ENCODE measurements at places on chromosomes 2 and 18.
A peak's percentile ranks its signal among the peaks of the same experiment; 100 is the strongest.

DNA sequence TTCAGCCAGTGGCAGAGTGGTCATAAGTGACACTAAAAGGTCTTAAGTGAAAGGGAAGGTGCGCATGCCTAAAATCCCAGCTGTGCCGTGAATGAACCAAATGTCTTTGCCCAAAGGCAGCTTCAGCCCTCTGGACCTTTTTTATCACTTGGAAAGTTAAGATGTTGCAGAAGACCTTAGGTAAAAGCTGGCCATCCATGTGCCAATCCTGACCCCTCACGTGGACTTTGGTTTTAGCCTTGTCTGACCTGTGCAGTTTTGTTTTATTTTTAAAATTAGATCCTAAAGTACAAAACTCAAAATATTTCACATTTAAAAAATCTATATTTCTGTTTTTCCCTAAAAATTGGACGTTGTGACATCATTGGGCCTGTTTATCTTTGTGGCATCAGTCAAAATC, 429.5 kb downstream of the STK39 start:
- no peak for DNase-seq

DNA sequence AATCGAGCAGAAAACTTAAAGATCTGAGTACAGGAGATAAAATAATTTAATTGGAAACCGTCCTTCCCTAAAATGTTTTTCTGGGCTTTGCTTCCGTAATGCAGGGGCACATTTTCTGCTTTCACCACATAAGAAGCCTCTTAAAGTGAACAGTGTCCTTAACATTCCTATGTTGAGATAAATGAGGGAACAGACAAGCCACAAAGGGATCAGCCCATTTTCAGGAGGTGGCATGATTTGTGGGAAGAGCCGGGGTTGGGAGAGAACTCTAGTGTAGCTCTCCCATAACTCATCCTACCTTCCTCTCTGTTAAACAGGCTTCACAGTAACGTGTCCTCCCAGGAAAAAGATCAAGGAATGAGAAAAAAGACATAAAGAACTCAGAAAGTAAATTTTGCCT, 56.9 kb upstream of the ACVR1C start:
- DNase-seq = no peak

GRCh38 chr2:17594533-17595401, 54.3 kb downstream of the VSNL1 start:
- DNase-seq = no peak

DNA sequence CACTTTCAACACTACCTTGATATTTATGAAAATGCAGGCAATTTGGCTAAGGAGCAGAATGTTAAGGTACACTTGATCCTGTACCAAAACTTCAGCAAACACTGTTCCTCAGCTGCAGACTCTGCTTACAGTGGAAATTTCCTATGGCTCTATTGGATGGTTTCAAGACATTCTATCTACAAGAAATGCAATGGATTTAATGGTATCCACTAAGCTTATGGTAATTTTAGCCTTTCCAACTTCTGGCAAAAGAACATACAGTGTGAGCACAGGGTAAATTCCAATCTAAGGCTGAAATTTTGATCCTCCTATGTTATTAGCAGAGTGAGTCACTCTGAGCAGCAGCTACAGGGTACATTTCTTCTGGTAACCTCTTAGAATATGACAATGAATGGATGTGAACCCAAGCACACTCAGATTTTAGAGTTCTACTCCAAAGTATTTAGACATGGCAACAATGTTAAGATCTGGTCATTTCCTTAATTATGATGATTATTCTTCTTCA, 361.8 kb upstream of the PIK3C3 start:
- no peak for DNase-seq

DNA sequence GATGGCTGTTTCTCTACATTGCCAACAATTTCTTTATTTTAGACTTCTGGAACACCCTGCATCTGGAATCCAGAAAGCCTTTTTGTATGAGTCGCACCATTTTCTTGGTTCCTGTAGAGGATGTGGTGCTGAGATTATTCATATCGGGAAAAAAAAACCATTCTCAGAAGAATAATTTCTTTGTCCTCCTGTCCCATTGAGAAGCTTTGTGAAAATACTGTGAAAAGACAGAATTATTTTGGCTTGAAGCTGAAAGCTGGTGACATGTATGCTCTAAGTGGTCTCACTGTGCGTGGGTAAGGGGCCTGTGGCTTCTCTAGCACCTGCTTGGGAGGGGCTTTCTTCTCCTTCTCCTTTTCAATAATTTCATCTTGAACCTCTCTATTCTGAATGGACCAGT, 138.4 kb downstream of the FAM210A start:
- no peak for DNase-seq

DNA sequence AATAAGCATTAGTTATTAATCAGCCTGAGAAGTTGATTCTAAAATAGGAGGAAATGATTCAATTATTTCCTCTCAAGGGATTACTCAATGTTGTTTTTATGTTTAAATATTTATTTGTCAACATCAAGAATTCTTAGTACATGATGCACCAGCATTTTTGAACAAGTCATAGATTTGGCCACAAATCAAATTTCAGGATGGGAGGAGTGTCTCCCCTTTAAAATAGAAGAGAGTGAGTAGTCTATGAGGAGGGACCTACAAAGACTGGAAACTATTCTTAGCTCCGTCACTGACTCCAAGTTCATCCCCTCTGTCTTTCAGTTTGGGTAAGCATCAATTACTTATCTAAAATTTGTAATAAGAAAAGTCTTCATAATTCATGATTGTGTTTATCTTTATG, 18.6 kb upstream of the IL18R1 start:
- DNase-seq = no peak

- peak; percentile 49 for DNase-seq
Observed at GRCh38 chr2:109162999-109163398, 34.0 kb downstream of the SH3RF3 start.

DNA sequence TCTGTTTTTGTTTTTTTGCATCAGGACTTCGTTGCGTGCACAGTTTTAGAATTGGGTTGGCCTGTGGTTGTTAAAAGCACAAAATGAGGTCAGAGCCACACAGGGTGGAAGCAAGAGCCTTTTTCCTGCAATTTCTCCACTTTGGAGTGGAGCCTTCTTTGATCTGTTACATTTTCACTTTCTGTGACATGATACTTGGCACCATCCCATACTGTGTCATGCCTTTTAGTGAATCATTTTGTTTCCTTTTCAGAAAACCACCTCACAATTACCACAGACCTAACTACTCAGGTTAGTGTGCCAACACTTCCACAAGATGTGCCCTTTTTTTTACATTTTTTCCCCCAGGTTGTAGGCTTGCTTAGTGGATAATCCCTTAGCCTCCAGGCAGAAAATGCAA, 32.5 kb downstream of the MERTK start:
- DNase-seq = no peak

- peak; percentile 10 for DNase-seq
Observed at GRCh38 chr2:128024816-128025215, 3.0 kb downstream of the SAP130 start.

DNA sequence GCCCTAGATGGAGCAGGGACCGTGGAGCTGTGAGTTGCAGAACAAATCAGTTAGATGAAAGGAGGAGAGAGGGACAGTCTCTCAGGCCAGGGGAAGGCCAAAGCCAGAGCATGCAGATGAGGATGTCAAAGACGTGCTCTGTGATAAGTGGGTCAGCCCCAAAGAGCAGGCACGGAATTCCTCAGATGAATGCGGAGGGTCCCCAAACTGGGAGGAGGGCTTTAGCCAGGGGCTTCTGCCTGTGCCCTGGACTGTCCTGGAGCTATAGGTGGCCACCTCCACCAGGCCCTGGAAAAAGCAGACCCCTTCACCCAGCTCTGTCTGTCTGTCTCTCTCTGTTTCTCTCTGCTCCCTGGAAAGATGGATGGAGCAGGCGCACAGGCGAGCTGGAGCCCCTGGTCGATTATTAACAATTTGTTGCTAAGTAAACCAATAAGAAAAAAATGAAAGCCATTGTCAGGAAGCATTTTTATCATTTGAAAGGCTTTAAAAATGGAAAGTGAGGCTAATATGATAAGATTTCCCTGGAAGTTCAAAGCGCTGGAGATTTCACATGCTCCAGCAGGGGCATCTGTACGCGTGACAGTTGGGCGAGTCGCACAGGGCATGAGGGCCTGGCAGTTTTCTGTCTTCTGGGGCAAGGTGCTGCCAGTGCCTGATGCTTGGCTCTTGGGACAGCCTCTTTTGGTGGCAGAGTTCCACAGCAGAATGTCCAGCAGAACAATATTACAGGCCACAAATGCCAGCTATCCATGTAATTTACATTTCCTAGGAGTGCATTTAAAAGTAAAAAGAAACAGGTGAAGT, 241.0 kb downstream of the GLI2 start:
- DNase-seq = no peak

DNA sequence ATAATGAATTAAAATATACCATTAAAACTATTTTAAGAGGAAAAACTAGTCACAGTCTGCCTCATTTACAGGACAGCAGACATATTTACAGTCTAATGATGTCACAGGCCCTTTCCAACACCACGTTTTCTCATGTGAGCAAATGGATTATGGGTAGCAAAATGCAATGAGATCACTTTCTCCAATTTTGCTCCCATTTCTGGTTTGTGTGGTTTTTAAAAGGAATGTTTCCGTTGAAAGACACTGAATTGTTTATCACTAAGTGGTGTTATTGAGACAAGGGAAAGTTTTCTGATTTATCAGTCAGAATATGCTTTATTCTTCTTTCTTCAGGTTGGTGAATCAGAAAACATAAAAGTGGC, 11.4 kb upstream of the NR4A2 start:
- DNase-seq = no peak

GRCh38 chr18:39215920-39216319, 1650.3 kb upstream of the CELF4 start:
- DNase-seq = no peak
